Colonic mucosa (tissue), 4 donors: ENCODE measurements at places on chromosomes 7 and 10.
A peak's percentile ranks its signal among the peaks of the same experiment; 100 is the strongest.

GRCh38 chr10:119655566-119656001 is 4.4 kb downstream of the BAG3 start:
- DNase-seq = peak; percentile 29

DNA sequence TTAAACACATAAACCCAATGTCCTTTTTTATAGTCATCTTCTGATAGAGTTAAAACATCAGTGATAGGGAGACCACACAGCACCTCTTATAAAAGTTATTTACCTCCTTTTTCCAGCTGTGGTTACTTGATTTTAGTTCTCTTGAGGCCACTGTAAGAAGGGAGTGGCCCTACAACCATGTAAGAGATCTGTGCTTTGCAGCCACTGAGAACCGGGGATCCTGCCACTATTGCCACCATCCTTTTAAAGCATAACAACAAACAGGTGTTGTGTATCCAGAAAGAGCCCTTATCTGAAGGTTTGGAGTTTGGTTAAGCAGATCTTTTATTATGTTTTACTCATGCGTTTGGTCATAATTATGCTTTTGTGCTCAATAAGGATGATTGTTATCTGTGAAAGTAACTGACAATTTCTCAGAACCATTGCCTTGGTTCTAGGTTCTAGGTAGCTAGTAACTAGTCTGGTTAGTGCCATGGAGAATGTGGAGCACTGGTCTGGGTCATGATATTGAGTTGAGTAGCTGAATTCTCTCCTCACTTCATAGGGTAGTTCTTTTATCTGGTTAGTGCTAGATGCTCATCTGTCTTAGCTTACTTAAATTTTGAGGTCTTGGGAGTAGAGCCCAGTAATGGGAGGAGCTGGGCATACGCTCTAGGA is 56.5 kb downstream of the ST7 start:
- DNase-seq = no peak

- no peak for DNase-seq
Observed at GRCh38 chr7:141941075-141941474, 5.7 kb downstream of the CLEC5A start.

- no peak for DNase-seq
Observed at GRCh38 chr10:62543571-62544355, 169.6 kb downstream of the ZNF365 start.

DNA sequence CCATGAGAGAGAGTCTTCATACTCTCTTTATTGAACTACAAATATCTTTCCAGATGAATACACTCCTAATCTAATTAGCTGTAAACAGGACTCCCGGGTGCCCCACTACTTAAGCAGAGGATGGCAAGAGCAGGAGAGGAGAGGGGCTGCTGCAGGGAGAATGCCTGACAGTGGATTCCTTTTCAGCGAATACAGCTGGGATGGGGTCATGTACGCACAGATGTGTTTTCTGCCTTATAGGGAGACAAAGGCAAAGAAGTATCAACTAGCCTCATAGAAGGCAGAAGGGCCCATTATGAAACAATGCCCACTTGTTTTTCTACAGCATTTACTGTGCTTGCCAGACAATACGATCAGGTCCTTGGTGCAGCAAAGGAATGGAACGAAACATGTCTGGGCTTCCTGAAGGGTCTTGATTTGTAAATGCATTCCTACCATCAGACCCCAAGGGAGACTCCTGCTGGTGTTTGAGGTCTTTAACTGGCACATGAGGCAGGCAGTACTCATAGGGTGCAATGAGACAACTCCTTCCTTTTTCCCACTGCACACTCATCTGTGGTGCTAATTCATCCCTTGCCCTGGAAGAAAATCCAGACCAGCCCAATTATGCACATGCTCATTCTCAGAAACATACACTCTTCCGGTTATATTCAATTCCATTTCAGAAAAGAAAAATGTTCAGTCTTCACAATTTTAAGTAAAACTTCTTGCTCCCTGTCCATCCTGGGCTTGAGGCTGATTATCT is 117.1 kb downstream of the AOAH start:
- DNase-seq = no peak

DNA sequence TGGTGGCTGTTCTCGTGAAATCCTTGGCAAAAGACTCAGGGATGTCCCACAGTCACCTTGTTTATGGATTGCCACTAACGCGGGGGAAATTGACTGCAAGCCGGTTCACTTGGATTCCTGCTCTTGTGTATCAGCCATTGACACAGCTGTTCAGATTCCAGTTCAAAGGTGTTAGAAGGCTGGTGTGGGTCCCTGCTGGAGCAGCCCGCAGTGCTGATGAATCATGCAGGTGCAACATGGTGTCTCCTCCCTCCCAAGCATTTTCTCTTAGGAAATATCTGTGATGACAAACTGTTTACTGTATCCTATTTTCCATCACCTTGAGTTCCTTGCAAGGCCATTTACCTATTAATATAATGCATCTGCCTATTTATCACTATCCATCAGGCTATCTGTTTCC is 170.1 kb downstream of the GATA3 start:
- no peak for DNase-seq

DNA sequence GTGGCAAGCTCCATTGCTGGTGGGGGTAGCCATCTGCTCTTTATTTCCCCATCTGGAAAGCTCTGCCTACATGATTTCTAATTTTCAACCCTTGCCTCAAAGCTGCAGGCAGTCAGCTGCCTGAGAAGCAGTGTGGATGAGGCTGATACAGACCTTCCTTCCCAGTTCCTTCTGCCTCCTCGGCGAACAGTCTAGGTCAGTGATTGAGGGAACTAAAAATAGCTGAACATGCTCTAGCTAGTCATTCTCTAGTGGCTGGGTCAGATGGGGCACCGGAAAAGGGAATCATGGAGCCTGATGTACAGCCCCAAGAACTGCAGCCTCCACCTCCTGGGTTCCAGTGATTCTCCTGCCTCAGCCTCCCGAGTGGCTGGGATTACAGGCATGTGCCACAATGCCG is 48.7 kb downstream of the NAMPT start:
- no peak for DNase-seq

DNA sequence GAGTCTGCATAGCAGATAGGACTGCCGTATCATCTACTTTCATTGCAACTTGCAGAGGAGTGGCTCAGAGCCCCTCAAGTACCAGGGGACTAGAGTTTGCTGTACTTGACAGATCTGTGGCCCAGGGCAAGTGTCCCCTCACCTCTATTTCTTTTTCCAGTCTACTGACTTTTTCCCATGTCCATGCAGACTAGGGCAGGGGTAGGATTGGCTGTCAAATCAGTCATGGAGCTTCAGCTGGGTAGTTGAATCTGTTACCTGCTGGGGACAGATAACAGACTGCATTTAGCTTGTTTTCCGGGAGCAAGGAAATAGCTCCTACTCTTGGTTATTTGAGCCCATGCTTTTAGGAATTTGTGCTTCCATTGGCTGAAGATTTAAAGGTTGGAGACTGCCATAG is 121.0 kb upstream of the CDK13 start:
- DNase-seq = no peak

DNA sequence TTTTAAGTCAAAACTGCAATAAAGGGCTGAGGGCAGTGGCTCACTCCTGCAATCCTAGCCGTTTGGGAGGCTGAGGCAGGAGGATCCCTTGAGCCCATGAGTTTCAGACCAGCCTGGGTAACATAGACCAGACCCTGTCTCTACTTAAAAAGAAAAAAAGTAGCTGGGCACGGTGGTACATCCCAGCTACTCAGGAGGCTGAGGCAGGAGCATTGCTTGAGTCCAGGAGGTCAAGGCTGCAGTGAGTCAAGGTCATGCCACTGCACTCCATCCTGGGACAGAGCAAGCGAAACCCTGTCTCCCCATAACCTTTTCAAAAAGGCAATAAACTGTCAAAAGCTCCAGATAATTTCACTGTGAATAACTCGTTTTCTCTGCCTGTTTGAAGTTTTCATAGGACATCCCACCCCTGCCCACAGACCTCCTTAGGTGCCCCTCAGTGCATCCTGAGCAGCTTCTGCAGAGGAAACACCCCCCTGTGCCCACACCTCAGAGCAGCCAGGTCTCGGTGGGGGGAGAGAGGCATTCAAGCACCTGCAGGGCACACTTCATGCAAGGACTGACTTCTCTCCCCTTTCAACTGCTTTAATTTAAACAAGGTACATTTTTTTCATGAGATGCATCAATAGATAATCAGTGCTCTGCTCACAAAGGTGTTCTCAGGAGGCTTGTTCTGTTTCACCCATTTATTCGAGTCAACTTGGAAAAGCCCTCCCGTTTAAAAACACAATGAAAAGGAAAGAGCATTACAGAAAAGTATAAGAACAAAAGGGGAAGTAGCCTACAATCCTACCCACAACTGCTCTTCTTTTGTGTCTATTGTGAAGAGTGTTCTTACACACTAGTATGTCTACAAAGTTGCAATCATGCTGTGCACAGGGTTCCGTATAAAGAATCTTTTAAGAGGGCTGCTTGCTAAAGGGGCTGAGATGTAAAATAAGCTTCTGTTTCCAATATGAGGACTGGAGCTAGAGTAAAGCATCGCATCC is 104.9 kb downstream of the KMT2E start:
- DNase-seq = no peak
